Activated CD4-positive, alpha-beta T cell treated with anti-CD3 and anti-CD28 coated beads, Interleukin-2, amount 50 U/mL, for 4 hours (primary cell): ENCODE measurements at places on chromosomes 16 and 17.
A peak's percentile ranks its signal among the peaks of the same experiment; 100 is the strongest.

DNA sequence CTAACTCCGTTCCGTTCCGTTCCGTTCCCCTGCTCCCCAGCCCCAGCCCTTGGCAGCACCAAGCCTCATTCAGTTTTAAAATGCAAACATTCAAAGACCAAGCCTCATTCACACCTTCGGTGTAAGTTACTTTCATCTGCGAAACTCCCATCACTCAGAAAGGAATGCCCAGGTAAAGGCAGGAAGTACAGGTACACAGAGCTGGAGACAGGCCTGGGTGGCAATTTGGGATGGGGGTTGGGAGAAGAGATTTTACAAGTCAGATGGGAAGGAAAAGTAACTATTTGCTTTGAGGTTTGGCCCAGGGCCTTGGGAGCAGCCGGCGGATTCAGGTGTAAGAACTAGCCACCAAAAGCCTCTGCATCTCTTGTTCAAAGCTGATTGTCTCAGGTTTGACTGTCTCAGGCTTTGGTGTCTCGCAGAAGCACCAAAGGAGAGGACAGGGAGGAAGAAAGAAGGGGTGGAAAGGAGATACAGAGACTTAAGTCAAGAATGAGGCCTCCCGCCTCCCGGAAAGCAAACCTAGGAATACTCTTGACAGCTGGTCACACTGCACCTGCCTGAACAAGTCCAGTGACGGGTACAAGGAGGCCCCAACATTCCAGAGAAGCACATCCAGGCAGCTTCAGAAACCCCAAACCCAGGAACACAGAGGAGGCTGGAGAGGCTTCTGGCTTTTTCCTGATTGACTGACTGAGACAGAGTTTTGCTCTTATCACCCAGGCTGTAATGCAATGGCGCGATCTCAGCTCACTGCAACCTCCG is 54.7 kb downstream of the NXN start:
- no peak for DNase-seq

GRCh38 chr16:785563-786535 is 2.3 kb downstream of the RPUSD1 start:
- peak; percentile 70 for DNase-seq

- no peak for DNase-seq
These were observed 7.1 kb downstream of the BCAR1 start for GRCh38 chr16:75244225-75244809.

DNA sequence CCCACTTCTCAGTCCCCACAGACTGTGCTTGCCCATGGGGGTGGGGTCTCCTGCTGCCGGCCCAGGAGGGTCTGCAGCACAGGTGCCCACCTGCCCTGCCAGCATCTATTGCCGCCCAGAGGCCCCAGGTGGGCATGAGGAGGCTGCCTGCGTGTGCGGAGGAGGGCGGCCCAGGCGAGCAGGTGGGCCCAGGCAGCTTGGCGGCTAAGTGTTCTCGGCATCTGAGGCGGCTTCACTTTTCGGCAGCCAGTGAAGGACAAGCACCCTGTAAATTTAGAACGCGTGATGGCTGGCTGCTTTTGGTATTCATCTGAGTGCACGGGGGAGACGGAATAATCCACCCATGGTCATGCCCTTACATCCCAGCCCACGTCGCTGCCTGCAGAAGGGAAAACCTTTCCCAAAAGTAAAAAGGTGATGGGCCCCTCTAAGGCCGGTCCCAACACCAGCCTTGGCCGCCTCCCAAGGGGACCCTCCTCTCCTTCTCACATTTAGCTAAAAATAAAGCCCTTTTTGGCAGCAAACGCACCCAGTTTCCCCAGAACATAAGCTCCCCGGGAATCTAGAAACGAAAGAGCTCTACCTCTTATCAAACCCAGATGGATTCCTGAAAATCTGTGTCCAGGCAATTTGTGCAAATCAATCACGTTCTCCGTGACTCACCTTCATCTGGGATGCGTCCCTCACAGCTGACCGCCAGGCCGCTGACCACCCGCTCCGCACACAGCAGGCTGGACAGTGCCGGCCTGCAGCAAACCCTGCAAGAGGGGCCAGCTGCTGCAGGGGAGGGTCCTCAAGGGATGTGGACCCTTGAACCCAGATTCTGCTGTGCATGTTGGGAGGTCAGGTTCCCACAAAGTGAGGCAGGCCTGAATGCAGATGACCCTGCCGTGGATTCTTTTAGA is 79.4 kb downstream of the RBFOX3 start:
- no peak for DNase-seq

- no peak for DNase-seq
These were observed 12.8 kb downstream of the PLXDC1 start for GRCh38 chr17:39138431-39139160.

GRCh38 chr17:68835071-68835470 is 120.1 kb downstream of the ABCA8 start:
- no peak for DNase-seq

DNA sequence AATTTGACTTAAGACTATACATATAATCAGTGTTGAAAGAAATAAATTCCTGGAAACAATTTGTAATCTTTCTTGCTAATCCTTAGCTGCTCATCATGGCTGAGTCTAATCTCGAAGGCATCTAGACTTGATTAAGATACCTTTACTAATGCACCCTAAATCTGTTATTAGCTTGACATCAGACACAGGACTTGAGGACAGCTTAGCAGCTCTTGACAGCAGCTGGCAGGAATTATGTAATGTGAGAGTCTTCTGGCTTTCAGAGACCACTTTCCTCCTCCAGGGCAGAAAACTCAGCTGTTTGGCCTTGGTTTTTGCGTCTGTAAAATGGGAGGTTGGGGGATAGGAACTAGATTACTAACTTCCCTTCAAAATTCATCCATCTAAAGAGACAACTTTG is 7.1 kb upstream of the MPP2 start:
- DNase-seq, result no peak

DNA sequence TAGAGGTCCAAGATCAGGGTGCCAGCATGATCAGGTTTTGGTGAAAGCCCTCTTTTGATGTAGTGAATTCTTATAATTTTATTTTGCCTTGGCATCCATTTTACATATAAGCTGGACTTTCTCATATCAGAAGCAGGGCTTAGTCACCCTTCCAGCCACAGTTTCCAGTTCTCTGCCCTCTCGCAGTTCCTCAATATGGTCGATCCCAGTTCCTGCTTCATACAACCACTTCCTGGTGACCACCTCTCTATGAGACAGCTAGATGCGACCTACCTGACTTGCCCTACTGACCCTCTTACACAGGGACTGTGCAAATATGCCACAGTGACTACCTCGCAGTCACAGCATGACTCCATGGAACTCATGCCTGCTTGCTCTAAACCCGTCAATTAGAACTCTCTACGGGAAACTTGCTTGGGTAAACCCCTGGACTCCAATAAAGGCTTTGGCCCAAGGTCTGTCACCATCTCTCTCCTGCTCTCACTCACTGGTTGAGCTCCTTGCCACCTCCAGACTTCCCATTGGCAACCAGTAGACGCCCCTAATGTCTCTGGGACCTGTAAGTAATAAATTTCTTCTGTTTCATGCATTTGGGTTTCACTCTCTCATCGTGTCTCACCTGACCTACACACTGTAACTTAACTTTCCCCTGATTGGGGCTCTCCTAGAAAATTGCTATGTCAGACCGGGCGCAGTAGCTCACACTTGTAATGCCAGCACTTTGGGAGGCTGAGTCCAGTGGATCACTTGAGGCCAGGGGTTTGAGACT is 21.4 kb downstream of the CD300LG start:
- no peak for DNase-seq

GRCh38 chr17:81239714-81240555 is 817 bp downstream of the NDUFAF8 start:
- peak; percentile 45 for DNase-seq

- no peak for DNase-seq
These were observed 140.0 kb upstream of the DNAH9 start for GRCh38 chr17:11458279-11458678.

- DNase-seq, result no peak
These were observed 1.7 kb downstream of the NFATC3 start for GRCh38 chr16:68086860-68087268.

DNA sequence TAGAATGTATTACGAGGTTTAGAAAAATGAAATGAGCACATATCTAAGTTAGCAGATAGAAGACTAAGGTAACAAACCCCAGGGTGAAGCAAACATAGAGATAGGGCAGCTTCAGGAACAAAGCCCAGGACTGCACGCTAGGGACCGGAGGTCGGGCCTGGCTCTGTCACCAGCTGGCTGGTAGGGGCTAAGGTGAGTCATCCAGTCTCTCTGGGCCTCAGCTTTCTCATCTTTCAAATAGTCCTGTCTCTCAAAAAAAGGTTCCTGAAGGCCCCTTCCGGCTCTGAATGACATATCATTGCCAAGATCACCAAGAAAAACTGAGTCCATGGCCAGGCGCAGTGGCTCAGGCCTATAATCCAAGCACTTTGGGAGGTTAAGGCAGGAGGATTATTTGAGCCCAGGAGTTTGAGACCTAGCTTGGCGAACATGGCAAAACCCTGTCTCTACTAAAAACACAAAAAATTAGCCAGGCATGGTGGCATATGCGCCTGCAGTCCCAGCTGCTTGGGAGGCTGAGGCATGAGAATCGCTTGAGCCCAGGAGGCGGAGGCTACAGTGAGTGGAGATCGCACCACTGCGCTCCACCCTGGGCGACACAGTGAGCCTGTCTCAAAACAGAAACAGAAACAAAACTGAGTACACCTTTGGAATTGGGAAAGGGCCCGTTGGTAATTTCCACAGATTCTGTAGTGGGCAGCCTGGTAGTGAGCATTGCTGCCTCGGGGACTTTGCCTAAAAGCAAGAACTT is 26.0 kb downstream of the PKD1L3 start:
- DNase-seq, result no peak

- DNase-seq, result no peak
These were observed 49.2 kb downstream of the CHCT1 start for GRCh38 chr17:60471451-60471850.

- DNase-seq, result no peak
These were observed 8.6 kb upstream of the CHST6 start for GRCh38 chr16:75503801-75504200.

DNA sequence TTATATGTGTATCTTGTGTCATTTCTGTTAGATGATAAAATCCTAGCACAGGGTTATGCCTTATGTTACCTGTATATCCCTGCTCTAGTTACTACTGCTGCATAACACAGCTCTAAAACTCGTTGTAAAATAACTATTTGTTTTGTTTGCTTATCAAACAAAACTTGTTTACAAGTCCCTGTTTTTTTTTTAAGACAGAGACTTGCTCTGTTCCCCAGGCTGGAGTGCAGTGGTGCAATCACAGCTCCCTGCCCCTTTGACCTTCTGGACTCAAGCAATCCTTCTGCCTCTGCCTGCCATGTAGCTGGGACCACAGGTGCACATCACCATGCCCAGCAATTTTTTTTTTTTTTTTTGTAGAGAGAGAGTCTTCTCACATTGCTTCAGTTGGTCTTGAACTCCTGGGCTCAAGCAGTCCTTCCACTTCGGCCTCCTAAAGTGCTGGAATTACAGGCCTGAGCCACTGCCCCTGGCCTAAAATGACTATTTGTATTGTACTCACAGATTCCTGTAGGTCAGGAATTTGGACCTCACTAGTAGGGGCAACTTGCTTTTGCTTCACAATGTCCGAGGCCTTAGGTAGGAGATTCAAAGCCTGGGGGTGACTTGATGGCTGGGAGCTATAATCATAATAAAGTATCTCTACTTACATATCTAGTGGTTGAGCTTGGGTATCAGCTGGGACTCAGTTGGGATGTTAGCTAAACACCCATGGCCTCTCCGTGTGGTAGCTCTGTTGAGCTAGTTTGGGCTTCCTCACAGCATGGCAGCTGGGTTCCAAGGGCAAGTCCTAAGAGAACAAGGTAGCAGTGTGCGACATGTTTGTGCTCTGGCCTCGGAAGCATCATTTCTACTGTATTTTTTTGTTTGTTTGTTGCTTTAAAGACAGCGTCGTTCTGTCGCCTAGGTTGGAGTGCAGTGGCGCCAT is 12.6 kb downstream of the DUSP14 start:
- DNase-seq, result no peak
